ENCODE measurements at places on chromosomes 11 and 22. TPM values are rescaled to one million over a fixed set of nuclear protein-coding genes. Genes with fewer than 3 reads are reported as not detected.

DNA sequence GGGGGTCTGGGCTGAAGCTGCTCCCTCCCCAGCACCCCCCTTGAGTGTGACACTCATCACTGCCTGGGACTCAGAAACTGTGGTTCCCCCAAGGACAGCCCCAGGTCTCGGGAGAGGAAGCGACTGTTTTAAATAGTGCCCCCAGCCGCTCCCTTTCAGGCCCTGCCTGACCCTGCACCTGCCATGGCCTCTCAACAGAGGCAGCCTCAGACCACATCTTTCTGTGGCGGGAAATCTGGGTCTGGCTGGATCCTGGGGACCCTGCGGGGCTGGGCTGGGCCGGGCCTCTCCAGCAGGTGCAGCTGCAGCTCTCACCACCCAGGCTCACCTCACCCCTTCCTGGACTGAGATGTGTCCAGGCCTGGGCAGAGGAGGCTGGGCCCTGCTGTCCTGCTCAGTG is 3.7 kb upstream of the IGLL1 start:
- DNase-seq = no peak

GRCh38 chr11:92751594-92751993 is 217.9 kb upstream of the MTNR1B start:
- DNase-seq = no peak

DNA sequence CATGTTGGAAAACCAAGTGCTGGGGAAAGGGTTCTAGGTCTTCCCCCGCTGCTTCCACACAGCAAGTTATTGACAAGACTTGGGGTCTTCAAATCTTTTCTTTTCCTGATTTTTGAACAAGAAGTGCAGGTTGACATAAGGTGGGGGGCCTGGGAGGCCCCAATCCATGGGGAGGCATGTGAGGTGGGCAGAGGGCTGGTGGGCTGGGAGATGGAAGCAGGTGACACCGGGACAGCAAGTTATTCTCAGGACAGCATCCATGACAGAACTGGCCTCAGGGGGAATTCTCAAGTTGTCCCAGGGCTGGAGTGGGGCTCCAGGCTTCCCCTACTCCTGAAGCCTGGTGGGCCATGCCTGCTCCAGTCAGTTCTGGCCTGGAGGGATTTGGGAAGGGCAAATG is 5.5 kb downstream of the FGF19 start:
- DNase-seq = no peak

DNA sequence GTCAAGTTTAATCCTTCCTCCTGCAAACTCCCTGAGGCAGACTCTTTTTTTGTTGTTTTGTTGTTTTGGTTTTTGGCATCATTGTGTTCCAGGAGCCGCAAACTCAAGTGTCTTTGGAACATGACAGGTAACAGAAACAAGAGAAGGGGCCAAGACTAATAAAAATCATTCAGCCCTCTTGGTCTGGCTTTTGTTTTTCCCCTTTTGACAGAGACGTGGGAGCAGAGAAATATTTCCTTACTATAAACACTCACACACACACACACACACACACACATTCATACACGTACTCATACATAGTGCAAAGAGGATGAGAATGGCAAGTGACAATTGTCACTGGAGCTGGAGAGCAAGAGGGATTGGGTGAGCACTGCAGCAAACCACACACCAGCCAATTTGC is 10.4 kb upstream of the ASPHD2 start:
- no peak for DNase-seq

Gene UPK3A
- not detected for total RNA-seq

DNA sequence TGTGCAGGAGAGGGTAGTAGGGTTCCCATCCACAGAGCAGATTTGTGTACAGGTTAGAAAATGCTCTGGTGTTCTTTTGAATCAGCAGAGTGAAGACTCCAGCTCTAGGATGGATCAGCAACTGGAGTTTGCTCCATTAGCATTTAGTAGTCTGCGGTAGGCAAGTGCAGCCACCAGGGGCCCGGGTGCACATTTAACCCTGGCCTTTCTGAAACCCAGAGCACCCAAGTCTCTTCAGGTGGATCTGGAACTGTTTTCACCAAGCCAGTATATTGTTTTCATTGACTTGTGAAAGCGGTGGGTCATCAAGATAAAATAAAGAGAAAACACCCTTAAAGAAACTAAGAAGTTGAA is 100.8 kb upstream of the CLPB start:
- peak; percentile 55 for DNase-seq

GRCh38 chr11:35237860-35238715 is 99.1 kb downstream of the CD44 start:
- DNase-seq = peak; percentile 75

DNA sequence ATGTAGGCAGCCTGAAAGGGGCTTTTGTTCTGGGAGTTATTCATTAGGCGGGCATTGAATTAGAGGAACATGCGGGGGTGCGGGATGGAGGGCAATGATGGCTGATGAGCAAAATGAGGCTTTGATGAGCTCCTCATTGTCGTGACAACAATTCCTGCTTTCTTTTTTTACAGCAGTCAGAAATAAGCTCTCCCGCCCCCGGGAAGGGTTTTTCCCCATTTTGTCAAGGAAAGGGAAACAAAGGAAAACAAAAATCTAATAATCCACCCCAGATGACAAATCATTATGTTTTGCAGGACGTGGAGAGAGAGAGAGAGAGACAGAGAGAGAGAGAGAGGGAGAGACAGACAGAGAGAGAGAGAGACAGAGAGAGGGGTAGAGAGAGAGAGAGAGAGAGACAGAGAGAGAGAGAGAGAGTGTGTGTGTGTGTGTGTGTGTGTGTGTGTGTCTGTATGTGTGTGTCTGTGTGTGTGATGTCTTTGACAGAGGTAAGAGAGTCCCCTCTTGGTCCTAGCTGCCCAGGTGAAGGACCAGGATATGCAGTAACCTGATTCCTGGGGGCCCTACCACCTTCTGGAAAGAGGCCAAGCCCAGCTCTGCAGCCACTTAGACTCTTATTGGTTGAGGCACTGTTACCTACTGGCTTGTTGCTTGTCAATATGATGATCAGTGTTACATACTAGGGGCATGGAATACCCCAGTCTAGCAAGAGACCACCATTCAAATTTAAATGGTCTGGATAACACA is 46.7 kb upstream of the PARVA start:
- peak; percentile 43 for DNase-seq

- DNase-seq = no peak
Measured at GRCh38 chr11:61510974-61511373, 2.4 kb downstream of the LRRC10B start.

- no peak for DNase-seq
Measured at GRCh38 chr22:40198733-40199132, 21.0 kb downstream of the TNRC6B start.

DNA sequence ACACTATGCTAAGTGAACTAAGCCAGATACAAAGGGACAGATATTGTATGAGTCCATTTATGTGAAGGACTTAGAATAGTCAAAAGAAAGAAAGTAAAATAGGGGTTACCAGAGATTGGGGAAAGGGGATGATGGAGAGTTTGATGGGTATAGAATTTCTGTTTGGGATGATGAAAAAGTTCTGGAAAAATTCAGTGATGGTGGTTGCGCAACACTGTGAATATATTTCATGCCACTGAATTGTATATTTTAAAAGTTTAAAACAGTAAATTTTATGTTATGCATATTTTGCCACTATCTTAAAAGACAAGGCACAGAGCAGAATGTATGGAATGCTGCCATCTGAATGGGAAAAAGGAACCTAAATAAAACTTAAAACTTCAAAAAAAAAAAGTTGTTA is 29.2 kb downstream of the TESMIN start:
- DNase-seq = no peak

DNA sequence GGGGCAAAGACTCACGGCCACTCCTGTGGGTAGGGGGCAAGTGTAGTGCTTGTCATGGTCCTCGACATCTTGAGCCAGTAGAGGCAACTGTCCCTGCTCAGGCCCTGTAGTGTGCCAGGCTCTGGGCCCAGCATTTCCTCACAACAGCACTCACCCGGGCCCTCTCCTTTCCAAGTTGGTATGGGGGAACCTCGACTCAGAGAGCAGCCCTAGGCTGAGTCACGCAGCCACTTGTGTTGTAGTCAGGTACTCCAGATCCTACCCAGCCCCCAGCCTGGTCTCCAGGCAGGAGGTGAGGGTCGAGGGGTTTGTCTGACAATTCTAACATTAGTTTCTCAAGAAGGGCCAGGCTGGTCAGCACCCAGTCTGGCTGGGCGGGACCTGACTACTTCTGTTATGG is 4.1 kb downstream of the RELT start:
- no peak for DNase-seq

Gene POU2AF2
- not detected for total RNA-seq

Gene IL10RA
- total RNA-seq = not detected

DNA sequence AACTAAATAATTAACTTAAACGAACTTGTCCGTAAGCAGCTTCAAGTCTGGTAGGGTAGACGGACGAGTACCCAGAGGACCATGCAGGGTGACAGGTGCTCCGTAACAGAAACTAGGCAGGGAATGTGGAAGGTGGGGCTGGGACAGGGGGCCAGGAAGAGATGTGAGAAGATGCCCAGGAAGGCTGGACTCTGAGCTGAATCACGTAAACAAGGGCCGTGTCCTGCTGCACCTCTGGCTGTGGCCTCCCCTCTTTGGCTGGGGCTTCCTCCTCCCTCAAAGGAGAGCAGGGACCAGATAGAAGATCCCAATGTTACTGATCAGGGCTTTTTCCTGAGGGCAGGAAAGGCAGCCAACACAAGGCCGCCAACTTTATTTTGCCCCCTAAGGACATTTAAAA is 47.9 kb downstream of the PACSIN2 start:
- DNase-seq = no peak

DNA sequence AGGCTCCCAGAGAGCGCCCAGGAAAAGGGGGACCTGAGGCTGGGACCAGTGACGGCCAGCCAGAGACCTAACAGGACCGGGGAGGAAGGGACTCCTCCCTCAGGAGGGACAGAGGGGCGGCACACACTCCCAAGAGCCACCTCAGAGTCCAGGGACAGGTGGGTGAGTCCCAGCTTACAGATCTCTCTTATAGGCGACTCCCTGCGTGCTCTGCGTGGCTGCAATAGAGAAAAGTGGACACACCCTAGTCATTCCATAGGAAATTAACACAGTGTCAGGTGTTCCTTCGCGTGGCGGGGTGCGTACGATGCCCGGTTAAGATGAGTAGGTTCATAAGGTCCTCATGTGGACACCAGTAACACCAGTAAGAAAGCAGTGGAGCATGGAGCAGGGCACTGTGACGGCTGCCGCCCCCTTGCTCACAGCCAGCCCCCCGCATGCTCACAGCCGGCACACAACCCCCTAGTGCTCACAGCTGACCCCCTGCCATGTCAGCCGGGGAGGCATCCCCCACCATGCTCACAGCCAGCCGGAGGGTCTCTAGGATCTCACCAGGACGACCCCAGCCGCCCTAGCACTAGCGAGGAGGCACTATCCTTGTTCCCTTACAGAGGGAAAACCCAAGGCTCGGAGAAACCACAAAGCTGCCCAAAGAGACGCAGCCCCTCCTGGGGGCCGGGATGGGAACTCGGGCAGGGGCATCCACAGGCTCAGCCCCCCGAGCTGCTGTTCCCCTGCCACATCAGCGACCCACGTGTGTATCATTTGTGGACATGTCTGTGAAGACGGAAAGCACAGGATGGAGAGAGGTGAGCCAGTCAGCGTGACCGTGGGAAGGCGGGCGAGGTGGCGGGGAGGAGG is 426.8 kb downstream of the TBC1D22A start:
- DNase-seq = peak; percentile 20

Gene MMP12
- not detected for total RNA-seq

Gene OR51A7
- total RNA-seq = not detected

GRCh38 chr11:5701055-5701577 is 11.5 kb downstream of the TRIM22 start:
- no peak for DNase-seq

Gene OR52N4
- not detected for total RNA-seq

Gene CD3E
- not detected for total RNA-seq

Gene DGAT2
- 2.6 TPM for total RNA-seq

- no peak for DNase-seq
Measured at GRCh38 chr22:38137876-38138687, 27.6 kb upstream of the BAIAP2L2 start.

DNA sequence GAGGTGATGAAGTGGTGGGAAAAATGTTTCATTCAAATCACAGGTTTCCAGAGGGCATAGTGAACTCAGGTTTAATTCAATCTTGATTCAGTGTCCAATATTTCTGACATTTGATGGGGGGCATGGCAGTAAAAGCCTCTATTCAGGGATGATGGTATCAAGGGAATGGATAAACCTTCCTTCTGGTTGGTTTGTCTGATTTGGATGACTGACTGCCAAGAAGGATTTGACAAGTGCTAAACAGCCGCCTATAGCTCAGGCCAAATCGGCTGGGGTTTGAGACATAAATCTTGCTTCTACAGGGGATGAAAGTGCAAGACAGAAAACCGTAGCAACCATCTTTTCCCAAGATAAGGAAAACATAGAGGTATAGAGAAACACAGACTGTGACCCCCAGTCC is 121.8 kb upstream of the C11orf87 start:
- DNase-seq = no peak

DNA sequence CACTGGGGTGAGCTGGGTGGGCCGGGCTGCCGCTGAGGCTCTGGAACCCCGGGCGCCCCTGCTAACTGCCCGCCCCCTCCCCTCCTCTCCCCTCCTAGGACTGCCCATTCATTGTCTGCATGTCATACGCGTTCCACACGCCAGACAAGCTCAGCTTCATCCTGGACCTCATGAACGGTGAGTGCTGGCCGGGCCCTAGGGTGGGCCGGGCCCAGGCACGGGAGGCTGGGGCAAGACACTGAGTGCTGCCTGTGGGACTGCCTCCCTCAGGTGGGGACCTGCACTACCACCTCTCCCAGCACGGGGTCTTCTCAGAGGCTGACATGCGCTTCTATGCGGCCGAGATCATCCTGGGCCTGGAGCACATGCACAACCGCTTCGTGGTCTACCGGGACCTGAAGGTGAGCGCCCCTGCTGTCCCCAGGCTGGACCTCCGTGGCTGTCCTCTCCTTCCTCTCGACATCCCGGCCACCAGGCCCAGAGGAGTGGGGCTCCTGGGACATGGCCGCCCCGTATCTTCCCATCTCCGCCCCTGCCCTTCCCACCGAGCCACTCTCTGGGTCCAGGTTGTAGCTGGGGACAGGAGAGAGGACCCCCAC is 7.5 kb upstream of the ANKRD13D start:
- no peak for DNase-seq

Gene FEN1
- 115 TPM for total RNA-seq

GRCh38 chr11:130112071-130112830 is 42.6 kb downstream of the APLP2 start:
- no peak for DNase-seq

- no peak for DNase-seq
Measured at GRCh38 chr22:24435861-24436371, 8.5 kb downstream of the ADORA2A start.

Gene SEC14L2
- total RNA-seq = 8.5 TPM

DNA sequence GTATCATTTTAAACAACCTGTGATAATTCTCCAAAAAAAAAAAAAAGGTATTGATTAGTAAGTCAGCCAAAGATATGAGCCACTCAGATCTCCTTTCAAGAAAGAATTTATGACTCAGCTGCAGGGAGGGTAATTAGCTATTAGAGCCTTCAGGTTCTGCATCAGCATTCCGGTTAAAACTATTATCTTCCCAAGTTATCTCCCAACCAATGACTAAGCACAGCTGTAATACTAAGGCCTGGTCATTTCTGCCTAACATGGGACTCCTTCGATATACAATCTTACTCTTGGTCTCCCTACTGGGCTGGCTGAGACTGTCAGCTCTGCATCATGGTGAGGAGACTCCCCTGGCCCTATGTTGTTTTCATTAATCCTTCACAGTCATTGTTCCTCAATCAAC is 60.4 kb downstream of the SBF2 start:
- DNase-seq = no peak

All from H9 (cell line).